ENCODE measurements at places on chromosomes 3 and 15.

DNA sequence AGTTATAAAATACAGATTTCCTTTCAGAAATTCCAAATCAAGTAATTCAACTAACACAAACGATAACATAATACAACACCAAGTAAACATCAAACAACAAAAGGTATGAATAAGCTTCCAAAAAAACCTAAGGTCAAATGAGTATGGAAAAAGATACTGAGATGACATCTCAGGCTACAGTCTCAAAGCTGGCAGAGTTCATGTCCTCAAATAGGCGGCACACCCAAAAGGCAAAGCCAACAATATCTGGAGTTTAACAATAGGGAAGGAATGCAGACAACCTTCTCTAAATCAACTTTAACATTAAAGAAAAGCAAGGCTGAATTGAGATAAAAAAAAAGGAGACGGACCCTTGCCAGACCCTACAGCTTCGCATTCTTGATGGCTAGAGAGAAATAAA lies 346.6 kb downstream of the RSL24D1 start:
- DNase-seq: no peak

- no peak for DNase-seq
Measured at GRCh38 chr3:37626736-37627565, 234.7 kb upstream of the CTDSPL start.

DNA sequence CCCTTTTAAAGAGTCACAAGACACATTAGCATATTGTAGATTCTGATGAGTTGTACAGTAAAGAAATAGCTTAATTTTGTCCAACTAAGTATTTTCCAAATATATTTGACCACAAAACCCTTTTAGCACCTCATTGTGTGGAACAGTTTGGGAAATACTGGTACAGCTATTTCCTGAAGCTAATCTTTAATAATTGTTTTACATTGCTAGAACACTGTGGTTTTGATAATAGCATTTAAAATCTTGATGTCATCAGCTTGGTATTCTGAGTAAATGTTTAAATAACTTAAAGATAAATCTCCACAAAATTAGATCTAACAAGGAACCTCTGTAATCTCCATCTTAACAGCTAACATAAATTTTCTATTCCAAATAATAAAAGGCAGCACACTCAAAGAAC lies 140.0 kb upstream of the MLF1 start:
- no peak for DNase-seq

GRCh38 chr3:175335229-175335628 lies 476.1 kb downstream of the NAALADL2 start:
- no peak for DNase-seq

GRCh38 chr15:84842781-84843180 lies 25.6 kb downstream of the ALPK3 start:
- no peak for DNase-seq

Measured in ELF-1 (cell line).